ENCODE measurements at places on chromosomes 11 and 22.

DNA sequence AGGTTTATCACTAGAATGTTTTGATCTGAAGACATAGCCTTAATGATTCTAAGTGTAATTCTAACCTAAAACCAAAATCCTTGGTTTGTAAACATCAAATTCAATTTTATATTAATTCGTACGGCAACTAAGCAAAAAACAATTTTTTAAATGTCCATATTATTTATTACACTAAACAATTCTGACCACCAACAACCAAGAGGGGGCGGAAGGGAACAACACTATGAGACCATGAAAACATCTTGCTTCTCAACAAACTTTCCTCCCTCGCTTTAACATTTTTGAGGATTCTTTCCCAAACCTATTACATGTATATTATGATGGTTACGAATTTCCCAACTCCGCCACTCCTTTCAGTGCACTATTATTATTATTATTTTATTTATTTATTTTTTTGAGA, 6.5 kb upstream of the UCP2 start:
- DNase-seq = no peak

GRCh38 chr22:44842417-44842816, 90.0 kb downstream of the ARHGAP8 start:
- DNase-seq = no peak

DNA sequence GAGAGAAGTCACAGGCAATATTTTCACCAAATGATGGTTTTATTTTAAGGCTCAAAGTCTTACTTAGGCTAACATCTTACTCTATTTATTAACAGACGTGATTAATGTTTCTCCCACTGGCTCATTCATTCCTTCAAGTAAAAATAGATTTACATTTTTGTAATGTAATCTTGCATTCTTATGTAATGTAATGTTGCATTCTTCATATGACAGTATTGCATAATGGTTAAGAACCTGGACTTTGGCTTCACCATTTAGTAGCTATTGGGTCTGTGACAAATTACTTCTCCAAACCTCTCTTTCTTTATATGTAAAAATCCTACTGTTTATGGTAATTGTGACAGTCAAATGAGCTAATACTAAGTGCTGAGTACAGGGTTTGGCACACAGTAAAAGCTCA, 3.3 kb upstream of the DIXDC1 start:
- no peak for DNase-seq

DNA sequence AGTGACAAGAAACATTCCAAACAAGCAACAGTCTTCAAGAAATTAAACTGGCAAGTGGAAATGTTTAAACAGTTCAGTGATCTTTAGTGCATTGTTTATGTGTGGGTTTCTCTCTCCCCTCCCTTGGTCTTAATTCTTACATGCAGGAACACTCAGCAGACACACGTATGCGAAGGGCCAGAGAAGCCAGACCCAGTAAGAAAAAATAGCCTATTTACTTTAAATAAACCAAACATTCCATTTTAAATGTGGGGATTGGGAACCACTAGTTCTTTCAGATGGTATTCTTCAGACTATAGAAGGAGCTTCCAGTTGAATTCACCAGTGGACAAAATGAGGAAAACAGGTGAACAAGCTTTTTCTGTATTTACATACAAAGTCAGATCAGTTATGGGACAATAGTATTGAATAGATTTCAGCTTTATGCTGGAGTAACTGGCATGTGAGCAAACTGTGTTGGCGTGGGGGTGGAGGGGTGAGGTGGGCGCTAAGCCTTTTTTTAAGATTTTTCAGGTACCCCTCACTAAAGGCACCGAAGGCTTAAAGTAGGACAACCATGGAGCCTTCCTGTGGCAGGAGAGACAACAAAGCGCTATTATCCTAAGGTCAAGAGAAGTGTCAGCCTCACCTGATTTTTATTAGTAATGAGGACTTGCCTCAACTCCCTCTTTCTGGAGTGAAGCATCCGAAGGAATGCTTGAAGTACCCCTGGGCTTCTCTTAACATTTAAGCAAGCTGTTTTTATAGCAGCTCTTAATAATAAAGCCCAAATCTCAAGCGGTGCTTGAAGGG, 6.0 kb downstream of the MALAT1 start:
- DNase-seq = no peak

GRCh38 chr11:77126861-77127234, 1.2 kb upstream of the MYO7A start:
- DNase-seq = no peak

DNA sequence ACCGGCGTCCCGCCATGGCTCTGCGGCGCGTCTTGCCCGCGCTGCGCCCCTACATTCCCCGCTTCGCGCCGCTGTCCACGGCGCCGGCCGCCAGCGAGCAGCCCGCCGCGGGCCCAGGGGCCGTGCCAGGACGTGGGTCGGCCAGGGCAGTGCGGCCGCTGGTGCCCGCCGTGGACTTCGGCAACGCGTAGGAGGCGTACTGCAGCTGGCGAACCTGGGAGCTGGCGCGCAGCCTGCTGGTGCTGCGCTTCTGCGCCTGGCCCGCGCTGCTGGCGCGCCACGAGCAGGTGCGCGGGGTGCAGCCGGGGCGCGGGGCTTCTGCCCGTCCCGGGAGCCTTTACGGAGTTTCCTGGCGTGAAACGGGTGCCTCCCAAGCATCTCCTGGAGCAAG, 20.1 kb downstream of the DGCR6L start:
- DNase-seq = no peak

GRCh38 chr22:19767427-19768341, 7.1 kb downstream of the TBX1 start:
- no peak for DNase-seq

- no peak for DNase-seq
These were observed 48.8 kb downstream of the CLTCL1 start for GRCh38 chr22:19242699-19243098.

- DNase-seq = no peak
These were observed 266.9 kb downstream of the AASDHPPT start for GRCh38 chr11:106344394-106344793.

- DNase-seq = no peak
These were observed 49.1 kb upstream of the CAPRIN1 start for GRCh38 chr11:34002420-34002819.

GRCh38 chr11:2105511-2105910, 33.7 kb downstream of the IGF2 start:
- no peak for DNase-seq

- DNase-seq = peak; percentile 65
These were observed 54.8 kb upstream of the CAPRIN1 start for GRCh38 chr11:33996498-33997454.

- no peak for DNase-seq
These were observed 35.6 kb downstream of the RNF169 start for GRCh38 chr11:74784234-74784633.

GRCh38 chr22:46052331-46052771, 75.4 kb upstream of the WNT7B start:
- DNase-seq = no peak

DNA sequence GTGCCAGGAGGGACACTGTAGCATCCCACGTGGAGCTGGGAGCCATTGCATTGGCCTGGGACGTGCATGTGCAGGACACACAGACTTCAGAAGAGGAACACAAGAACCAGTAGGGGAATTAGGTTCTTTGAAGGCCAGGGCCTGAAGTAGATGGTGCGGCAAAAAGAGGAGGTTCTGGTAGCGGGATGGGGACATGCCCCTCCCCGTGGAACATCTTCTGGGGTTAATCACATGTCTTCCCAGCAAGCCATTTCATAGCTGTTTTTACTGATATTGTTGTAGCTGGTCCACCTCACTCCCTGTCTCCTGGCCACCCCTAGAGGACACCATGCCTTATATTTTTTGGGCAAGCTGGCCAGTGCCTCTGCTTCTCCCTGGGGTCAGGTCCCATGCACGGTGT, 74.3 kb downstream of the SCN3B start:
- DNase-seq = no peak

DNA sequence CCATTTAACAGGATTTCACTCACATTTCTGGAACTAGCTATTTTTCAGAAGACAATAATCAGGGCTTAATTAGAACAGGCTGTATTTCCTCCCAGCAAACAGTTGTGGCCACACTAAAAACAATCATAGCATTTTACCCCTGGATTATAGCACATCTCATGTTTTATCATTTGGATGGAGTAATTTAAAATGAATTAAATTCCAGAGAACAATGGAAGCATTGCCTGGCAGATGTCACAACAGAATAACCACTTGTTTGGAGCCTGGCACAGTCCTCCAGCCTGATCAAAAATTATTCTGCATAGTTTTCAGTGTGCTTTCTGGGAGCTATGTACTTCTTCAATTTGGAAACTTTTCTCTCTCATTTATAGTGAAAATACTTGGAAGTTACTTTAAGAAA, 9.2 kb downstream of the PRSS23 start:
- no peak for DNase-seq

GRCh38 chr22:12613199-12613598, 2914.8 kb upstream of the OR11H1 start:
- DNase-seq = no peak

DNA sequence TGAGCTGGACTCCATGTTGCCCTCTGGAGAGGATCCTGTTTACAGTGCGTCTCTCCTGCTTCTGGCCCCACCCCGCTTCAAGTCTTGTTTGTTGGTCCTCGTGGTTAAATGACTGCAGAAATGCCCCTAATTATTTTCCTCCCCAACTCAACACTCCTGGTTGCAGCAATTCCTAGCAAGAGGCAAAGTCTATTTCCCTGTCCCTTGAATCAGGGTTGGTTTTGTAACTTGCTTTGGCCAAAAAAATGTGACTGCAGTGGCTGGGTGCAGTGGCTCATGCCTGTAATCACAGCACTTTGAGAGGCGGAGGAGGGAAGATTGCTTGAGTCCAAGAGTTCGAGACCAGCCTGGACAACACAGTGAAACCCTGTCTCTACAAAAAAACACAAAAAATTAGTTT, 41.0 kb upstream of the FGF3 start:
- no peak for DNase-seq

- DNase-seq = peak; percentile 17
These were observed 41.5 kb upstream of the CARD18 start for GRCh38 chr11:105181100-105181499.

- DNase-seq = no peak
These were observed 1.9 kb downstream of the SCYL1 start for GRCh38 chr11:65526744-65527143.

DNA sequence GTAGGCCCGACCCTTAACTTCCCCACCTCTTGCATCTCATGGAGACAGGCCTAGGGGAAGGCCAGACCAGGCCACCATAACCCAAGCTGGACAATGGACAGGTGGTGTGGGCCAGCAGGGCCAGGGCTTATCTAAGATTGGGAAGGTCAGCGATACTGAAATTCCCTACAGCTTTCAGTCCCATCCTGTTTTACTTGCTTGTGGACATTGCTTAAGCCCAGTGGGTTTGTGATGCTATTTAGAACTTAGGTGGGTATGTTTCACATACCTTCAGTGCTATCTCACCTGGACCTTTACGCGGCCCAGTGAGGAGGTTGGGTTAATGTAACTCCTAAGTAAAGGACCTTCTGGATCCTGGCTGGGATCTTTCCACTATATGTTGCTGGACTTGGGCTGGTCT, 1.7 kb downstream of the FADS2 start:
- no peak for DNase-seq

DNA sequence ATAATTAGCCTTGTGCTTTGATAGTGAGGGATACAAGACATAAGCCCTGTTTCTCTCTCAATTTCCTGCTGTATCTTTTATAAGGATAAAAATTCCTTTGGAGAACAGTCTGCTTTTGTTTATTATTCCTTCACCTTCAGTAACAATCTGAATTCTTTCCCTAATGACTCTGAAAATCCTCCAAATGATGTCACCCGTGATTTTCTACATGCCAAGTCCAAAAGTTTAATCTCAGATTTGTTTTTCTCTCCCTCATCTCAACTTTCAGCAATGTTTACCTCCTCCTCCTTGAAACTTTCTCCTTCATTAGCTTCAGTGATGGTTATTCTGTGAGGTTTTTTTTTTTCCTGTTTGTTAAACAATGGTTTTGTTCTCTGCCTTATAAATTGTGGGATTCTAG, 2.2 kb downstream of the OR51E2 start:
- DNase-seq = no peak

GRCh38 chr11:1234054-1234720, 11.3 kb downstream of the MUC5B start:
- DNase-seq = no peak

DNA sequence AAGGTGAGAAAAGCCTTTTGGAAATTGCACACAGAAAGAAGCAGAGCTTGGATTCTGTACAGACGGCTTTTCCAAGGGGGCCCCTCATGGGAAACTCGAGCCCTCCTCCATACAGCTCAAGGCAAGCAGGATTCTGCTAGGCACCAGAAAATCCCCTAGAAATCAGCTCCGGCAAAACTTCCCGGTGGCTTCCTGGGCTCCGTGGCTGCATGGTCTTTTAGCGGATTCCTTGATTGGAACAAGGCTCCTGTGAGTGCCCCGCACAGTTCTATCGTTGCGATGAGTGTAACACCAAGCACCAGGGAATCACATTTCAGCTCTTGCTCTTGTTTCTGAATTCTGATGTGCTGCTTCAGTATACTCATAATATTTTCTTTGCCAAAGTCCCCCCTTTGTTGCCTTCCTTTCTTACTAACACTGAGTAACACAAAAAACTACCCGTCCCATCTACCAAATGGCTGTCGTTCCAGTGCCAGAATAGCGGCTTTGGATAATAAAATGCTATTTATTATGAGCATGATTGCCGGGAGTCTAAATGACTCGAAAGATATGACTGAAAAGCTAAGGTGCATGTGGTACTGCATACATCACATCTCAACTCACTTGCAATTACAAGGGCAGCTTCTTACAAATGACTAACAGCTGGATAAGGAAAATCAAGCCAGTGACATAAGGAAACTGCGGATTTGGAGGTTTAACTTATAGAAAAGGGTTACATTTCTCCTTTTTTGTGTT, 494.1 kb downstream of the DLG2 start:
- DNase-seq = no peak

DNA sequence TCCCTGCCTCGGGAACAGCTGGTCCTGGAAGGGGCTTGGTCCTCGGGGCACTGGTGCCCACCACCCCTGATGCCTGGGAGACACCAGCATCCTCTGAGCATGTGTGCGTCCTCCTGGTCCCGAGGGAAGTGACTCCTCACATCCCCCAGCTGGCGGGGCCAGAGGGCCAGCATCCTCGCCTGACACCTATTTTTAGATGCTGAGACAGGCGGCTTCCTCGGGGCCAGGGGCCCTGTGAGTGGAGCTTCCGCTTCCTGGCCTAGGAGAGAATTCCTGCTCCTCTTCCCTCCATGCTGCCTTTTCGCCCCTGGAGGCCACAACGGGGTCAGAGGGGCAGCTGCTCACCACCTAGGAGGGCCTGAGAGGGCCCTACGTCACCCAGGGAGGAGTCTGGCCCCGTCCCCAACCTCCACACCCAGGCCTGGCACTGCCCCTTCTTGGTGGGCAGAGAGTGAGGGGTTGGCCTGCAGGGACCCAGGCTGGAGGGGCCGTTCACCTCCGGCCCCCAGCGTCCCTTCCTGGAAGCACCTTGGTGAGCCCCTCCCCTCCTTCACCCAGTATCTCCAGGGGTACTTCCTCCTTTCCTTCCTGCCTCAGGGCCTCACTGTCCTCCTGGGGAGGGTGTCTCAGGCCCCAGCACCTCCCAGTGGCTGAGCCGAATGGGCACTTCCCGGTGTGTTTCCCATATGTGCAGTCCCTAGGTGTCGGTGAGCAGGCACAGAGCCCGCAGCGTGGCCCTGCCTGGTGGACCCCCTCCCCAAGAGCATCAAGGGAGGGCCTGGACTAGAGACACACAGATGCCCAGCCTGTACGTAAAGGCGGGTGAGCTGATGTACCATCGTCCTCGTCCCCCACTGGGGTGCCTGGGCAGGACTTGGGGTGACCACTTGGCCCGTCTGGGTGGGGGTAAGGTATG, 6.1 kb downstream of the CD81 start:
- DNase-seq = no peak

Data from kidney glomerular epithelial cell (primary cell).